Kidney capillary endothelial cell (primary cell): ENCODE measurements at places on chromosomes 2 and 18.
A peak's percentile ranks its signal among the peaks of the same experiment; 100 is the strongest.

- no peak for DNase-seq
These were observed 790.1 kb downstream of the SLC4A3 start for GRCh38 chr2:220417503-220417902.

DNA sequence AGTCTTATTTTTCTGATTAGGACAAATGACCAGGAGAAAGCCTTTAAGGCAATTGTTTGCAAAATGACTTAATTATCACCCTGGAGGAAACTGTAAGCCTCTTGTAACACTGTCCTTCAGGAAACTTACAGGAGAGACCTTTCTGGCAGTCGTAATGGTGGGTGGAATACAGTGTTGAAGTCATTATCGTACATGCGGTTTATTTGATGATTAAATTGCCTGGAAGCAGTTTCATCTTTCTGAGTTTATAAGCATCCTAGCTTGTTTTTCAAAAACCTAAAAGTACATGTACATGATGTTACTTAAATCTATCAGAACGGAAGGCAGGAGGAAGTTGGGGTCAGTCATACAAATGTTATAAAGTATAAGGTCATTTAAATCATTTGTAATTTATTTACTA lies 86.2 kb upstream of the RAB27B start:
- no peak for DNase-seq

DNA sequence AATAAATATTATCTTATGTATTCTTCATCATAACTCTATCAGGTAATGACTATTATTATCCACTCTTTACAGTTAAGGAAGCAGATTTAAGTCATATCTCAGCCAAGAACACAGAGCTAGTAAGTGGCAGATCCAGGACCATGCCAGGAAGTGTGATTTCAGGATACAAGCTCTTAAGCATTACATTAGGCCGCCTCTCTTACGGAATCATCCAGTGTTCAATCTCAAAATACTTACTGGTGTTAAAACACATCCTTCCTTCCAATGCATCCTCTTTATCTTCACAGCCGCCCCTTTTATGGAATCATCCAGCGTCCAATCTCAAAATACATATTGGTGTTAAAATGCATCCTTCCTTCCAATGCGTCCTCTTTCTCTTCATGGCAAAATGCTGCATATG lies 14.7 kb upstream of the RGPD4 start:
- DNase-seq, result no peak

DNA sequence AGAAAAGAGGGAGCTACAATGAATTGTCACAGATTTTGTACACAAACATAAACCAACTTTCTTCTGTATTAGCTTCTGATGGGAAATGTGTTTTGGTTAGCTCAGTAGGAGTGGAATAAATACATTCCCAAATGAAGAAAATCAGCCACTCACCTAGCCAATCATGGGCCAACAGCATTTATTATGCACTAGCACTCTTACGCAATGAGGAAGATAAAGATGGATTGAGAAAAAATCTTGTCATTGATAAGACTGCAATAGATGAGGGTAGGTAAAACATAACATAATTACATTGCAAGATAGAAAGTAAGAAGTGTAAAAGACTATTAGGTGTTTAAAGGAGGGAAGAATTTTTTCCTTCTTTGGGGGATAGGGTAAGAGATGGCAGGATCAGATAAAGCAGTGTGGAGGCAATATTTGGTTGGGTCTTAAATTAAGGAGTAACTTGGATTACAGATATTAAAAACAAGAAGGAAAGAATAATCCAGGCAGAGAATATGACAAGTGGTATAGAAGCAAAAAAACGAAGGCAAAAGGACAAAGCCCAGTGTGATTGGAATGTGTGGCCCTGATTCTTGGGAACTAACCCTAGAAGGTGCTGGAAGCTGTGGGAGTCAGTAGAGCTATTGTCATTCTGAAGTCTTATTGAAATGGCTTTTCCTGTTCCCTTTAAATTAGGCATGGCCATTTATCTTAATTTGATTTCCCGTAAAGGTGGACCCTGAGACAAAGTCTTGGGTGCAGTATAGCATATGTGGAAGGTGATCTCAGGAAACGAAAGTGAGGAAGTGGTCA lies 208.4 kb upstream of the MEX3C start:
- no peak for DNase-seq

DNA sequence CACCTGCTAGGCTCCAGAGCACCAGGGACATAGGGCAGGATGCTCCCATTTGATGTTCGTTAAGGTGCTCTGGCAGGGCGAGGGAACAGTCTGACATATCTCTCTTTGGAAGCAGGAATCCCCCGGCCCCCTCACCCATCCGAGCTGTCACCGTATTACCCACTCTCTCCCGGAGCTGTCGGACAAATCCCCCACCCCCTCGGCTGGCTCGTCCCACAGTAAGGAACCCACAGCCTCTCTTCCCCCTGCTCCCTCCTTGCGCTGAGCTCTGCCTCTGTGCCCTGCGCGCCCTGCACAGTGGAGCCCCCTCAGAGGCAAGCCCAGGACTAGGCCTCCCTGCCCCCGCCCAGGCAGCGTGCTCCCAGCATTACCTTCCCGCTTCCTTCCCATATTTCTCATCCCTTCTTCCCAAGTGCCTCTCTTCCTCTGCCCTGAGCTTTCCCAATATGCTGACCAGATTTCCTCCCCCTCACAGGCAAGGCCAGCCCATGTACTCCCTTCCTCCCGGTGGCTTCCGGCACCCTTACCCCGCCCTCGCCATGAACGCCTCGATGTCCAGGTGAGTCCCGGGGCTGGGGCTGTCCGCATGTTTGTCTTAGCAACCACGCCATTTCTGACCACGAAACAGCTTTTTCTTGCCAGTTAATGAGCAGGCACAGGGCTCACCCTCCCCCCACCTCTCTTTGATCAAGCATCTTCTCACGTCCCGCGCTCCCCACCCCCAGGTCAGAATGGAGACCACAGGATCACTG lies 23.8 kb downstream of the TGOLN2 start:
- DNase-seq, result no peak

- no peak for DNase-seq
These were observed 199.5 kb upstream of the MEIS1 start for GRCh38 chr2:66235428-66235827.

- peak; percentile 94 for DNase-seq
These were observed 69.2 kb upstream of the HNRNPA3 start for GRCh38 chr2:177143444-177143843.

GRCh38 chr2:178109813-178110212 lies 2.4 kb upstream of the RBM45 start:
- peak; percentile 47 for DNase-seq

DNA sequence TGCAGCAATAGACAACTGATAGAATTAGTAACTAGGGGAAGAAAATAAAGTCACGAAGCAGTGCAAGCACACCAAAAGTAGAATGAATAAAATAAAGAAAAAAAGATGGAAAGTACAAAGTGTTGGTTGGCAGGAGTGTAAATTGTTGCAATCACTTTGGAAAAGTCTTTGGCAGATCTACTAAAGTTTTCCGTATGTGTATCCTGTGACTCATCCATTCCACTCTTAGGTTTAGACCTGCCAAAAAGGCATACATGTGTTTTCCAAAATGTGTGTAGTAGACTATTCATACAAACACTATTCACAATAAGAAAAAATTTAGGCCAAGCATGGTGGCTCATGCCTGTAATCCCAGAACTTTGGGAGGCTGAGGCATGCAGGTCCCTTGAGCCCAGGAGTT lies 282.1 kb upstream of the FSIP2 start:
- DNase-seq, result no peak

- no peak for DNase-seq
These were observed at the start of gene L3MBTL4 for GRCh38 chr18:6414723-6415417. TSS of gene L3MBTL4 (minus strand) at chr18:6414911. CDS start at chr18:6311625, 103,286 bp downstream.

- DNase-seq, result no peak
These were observed 267.4 kb downstream of the CYP26B1 start for GRCh38 chr2:71880287-71880686.

DNA sequence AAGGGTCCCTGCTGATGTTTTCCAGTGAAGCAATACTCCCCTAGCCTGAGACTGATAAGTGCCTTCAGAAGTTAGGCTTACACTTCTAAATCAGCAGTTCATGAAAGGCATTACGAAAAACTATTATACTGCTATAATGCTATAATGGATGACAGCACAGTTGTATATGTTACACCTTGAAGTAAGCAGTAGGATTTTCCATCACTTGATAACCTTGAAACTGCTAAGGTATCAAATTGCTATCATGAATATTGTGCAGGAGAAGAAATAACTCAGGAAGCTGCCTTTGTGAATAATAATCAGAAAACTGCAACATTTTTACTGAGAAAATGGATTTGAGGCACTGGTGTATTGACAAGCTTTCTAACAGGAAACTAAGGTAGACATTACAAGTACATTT lies 142.3 kb downstream of the HNMT start:
- DNase-seq, result no peak

- no peak for DNase-seq
These were observed 1.8 kb upstream of the CXCR2 start for GRCh38 chr2:218123986-218124385.

DNA sequence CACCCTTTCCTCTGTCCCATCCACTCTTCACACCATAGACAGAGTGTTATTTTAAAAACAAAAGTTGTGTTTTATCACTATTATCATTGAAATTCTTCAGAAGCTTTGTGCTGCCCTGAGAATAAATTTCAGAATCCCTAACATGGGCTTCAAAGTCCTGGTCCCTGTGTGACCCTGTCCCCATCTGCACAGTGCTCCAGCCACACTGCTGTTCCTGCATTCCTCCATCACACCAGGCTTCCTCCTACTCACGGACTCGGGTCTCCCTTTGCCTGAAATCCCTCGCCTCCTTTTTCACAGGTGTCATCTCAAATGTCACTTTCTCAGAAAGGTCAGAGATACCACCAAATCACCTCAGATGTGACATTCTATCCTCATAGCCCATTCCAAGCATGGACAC lies 8.2 kb upstream of the DTNA start:
- DNase-seq, result no peak

DNA sequence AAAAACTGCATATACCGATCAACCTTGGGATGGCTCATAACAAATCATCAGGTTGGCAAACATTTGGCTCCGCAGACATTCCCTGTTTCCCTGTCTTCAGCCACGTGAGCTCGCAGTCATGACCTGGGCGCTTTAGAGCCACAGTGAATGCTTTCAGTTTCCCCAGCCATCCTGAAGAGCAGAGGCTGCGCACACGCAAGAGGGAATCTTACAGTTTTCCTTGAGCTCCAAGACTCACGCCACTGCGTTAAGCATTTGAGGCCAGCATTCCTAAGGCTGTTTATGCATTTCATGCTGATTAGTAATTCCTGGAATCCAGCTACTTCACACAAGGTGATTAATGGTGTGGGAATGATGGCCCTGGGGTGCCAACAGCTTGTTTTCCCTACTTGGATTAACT lies 95.1 kb downstream of the MTCL1 start:
- peak; percentile 38 for DNase-seq

DNA sequence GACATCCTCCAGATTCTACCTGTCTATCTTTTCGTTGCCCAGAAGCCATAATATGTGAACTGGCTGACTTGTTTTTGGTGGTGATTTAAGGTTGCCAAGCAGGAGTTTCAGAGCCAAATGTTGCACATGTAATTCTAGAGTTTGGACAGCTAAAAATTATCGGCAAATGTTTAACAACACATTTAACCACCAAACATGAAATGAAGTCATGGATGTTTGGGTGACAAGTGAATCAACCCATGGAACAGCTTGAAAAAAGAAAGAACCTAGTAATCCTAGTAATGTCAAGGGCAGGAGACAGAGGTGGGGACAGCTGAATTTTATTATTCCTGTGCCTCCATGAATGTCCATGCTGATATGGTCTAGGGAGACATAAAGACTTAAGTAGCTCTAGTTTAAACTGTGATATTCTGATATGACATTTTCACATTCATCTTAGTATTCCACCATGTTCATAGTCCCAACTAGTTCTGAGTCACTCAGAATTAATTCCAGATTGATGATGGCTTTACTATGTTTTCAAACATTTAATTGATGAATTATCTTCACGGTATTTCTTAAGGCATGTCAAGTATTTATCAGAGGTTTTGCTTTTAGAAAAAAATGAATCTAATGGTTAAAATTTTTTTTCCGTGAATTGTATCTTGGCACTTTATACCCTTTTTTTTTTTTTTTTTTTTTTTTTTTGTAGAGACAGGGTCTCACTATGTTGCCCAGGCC lies 101.7 kb downstream of the SOCS6 start:
- DNase-seq, result no peak

DNA sequence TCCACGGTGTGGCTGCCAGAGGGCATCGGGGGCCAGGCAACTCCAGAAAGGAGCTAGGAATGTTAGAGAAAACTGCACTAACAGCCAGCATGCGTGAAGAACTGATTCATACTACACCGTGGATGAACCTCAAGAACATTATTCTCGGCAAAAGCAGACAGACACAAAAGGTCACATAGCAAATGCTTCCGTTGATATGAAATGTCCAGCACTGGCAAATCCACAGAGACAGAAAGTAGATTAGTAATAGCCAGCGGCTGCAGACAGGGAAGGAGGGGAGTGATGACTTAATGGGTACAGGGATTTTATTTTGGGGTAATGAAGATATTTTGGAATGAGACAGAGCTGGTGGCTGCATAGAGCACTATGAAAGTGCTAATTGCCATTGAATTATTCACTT lies 37.4 kb downstream of the SCTR start:
- DNase-seq, result peak; percentile 93

- DNase-seq, result no peak
These were observed 28.0 kb downstream of the LDLRAD4 start for GRCh38 chr18:13246591-13246990.

DNA sequence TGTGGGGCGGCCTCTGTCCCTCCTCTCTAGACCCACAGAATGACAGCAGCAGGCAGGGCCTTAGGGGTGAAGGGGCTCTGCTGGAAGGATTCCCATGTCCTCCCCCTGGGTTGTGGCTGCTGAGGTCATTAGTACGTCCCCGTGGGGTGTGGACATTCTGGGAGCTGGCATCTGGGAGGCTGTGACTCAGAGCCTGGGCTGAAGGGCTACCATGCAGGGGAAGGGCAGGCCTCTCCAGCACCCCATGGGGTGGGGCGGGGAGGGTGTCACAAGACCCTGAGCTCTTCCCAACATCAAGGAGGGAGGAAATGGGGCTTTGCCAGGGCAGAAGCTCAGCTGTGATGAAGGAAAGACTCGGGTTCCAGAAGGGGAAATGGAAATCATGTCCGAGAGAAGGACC lies 105.8 kb upstream of the SMAD2 start:
- no peak for DNase-seq

DNA sequence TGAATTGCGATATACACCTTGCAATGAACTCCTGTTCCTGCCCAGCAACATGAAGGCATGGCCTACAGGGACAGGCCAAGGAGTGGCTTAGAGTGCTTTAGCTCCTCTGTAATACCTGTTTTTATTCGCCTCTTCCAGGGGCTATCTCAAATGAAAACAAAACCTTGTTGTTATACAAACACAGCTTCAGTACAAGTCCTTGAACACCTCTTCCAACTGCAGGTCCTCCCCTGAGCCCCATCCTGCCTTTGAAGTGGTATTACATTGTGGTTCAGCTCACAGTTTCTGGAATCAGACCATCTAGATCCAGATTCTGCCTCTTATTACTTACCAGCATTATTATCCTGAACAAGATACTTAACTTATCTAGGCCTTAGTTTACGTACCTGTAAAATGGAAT lies 83.0 kb upstream of the HNRNPA3 start:
- DNase-seq, result no peak

DNA sequence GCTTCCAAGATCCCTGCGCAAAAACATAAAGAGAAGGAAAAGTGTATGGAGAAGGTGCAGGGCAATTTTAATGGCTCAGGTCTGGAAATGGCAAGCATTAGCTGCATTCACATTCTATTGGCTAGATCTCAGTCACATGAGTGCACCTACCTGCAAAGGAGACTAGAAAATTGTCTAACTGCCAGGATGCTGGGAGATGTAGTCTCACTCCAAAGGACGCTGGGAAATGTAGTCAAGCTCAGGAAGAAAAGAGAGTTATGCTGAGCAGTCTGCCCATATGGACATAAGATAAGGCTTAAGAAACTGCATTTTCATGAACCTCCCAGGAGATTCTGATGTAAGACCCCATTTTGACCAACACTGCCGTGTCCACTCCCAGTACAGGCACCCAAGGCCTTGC lies 9.5 kb upstream of the KLHL29 start:
- no peak for DNase-seq
